ENCODE measurements at places on chromosomes 6 and 20.

DNA sequence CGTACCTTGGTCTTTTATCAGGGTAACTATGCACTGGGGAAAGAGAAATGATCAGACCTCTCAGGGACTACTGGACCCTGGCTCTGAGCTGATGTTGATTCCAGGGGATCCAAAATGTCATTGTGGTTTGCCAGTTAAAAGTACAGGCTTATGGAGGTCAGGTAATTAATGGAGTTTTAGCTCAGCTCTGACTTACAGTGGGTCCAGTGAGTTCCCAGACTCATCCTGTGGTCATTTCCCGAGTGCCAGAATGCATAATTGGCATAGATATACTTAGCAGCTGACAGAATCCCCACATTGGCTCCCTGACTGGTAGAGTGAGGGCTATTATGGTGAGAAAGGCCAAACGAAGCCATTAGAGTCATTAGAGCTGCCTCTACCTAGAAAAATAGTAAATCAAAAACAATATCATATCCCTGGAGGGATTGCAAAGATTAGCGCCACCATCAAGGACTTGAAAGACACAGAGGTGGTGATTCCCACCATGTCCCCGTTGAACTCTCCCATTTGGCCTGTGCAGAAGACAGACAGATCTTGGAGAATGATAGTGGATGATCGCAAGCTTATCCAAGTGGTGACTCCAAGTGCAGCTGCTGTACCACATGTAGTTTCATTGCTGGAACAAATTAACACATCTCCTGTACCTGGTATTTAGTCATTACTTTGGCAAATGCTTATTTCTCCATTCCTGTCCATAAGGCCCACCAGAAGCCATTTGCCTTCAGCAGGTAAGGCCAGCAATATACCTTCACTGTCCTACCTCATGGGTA is 152.4 kb downstream of the THBS2 start:
- peak; percentile 30 for DNase-seq

DNA sequence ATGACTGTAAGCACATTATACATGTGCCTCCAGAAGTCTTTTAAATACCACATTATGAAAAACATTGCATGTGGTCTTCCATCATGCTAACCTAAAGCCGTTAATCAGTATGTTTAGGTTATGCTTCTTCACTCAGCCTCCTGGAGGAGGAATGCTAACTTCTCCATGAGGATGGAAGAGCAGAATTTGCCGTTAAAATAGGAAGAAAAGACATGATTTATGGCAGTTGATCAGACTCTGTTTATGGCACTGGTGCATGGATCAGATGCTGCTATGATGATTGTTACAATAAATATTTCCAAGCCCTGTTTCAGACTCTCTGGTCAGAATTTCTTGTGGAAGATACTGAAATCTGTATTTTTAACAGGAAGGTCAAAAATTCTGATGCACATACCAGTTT is 31.7 kb downstream of the MAP3K4 start:
- no peak for DNase-seq

DNA sequence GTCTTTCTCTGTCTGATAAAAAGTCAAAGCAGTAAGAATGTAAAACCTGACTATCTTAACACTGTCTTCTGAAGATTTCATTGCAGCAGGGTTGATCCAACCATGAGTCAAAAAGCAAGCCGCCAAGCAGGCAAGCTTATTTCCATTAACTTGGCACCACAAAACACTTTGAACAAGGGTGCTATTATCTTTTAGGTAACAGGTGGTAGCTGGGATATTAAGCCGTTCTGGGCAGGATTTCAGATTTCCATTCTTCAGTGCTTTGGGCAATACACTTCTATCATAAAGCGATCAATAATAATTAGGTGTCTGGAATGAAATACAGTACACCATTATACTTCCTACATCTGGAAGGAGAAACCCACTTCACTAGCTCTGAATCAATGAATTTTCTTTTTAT is 181.9 kb downstream of the TBC1D7 start:
- DNase-seq, result no peak

DNA sequence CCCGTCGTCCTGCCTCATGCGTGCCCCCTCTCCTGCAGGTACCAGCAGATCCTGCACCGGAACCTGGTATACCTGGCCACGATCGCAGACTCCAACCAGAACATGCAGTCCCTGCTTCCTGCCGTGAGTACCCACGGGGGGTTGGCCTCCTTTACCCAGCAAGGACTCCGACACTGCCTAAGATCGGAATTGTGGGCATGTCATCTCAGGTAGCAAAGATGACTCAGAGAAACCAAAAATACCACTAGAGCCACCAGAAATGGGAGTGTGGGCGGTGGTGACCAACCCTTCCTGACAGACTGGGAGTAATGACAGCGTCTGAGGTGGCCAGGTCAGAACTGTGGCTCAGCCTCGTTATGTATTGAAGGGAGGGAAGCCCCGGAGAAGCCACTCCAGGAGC is 16.3 kb downstream of the SS18L1 start:
- peak; percentile 9 for DNase-seq

GRCh38 chr6:6218759-6219085 is 101.7 kb downstream of the F13A1 start:
- DNase-seq, result peak; percentile 2

DNA sequence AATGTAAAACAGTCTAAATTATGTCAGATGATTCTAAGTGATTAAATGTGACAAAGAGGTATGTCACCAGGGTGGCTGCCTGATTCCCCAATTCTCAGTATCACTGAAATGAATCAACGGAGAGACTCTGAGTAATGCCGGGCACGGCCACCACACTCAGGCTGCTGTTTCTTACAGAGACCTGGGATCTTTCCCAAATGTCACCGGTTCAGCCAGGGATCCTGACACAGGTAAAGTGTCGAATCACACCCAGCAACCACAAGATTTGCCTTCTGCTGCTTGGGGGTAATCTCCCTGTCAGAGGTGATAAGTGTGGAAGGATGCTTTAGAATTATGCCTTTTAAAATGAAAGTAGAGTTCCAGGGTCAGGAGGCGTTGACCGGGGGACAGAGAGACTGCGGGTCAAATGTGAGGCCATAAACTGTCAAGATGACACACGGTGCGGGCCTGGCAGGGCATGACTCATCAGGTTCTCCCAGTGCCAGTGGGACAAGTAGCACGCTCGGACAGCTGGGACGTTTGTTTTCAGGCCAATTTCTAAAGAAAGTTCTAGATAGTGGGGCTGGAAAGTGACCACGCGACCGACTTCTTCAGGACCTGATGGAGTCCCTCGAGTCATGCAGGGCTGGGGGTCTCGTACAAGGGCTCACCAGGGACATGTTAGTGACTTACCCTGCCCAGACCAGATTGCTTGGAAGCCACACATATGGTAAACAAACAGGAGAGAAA is 48.9 kb downstream of the PRDM1 start:
- DNase-seq, result peak; percentile 32

DNA sequence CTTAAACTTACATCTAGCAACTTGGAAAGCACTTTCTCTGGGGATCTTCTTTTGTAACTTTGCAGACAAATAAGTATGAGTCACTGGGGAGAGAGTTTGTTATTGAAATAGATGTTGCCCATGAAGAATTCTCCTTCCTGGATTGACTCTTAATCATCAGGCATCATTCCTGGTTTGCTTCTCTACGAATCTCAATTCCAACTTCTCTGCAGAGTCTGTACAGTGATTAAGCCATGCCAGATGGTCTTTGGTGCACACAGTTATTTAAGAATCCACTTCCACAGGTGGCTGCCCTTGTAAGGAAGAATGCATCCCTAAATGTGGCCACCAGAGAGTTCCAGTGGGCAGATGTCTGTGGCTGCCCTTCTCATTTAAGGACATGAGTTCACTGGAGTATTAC is 25.7 kb downstream of the MYCT1 start:
- DNase-seq, result peak; percentile 65

DNA sequence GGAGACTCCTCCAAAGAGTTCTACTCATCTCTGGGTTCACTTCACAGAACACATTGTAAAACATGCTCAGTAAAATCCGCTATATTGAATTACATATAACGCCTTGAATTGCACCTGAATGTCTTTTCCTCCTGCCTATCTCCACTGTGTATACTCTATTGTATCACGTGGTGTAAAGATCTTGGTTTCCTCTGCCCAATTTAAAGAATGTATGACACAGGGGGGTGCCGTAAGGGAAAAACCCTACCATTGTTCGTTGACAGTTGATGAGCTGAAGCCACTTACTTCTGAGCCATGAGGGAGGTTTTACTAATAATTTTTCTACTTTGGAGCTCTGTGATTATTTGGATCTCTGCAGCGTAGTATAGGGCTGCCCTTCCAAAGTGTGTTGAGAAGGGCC is 6.0 kb downstream of the ASF1A start:
- no peak for DNase-seq

DNA sequence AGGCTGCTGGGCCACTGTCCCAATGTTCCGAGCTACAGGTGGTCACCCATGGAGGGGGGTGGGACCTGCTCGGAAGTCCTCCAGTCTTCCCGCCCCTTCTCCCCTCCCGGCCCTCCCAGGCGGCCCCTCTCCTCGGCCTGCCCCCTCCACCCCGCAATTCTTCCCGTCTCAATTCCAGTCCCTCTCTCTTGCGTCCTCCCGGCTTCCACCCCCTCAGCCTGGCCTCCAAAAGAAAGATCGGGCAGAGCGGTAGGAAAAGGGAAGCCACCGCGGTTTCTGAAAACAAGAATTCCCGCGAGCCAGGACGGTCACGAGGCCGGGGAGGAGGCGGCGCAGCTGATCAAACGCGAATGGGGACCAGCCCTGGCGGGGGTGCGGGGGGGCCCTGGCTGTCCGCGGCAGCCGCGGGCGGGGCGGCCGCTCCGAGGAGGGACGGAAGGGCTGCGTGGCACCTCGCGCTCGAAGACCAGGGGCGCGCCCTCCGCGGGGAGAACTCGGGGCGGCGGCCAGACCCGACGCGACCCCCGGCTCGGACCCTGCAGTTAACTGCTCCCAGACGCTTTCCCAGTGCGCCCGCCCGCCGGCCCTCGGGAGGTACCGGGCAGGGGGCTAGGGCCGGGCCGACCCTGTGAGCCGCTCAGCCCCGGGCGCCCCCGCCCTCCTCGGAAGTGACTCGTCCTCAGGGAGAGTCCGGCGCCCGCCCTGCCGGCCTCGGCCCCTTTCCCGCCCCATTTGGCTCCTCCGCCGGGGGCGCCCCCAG is 1.0 kb downstream of the PXDC1 start:
- peak; percentile 82 for DNase-seq

GRCh38 chr6:32442243-32442667 is 2.6 kb downstream of the HLA-DRA start:
- no peak for DNase-seq

DNA sequence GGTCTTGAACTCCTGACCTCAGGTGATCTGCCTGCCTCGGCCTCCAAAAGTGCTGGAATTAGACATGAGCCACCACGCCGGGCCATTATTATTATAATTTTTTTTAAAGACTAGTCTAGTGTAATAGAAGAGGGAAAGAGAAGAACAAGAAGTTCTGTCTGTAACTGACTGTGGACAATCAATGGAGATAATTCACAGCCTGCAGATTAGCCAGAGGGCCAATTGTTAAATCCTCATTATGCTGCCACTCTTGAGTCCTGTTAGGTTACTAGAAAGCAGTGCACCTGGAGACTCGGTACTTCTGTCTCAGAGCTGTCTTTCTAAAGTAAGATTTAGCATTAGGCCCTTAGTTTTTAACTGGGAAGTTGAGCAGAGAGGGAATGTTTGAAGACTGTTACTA is 37.5 kb downstream of the CARMIL1 start:
- DNase-seq, result no peak

DNA sequence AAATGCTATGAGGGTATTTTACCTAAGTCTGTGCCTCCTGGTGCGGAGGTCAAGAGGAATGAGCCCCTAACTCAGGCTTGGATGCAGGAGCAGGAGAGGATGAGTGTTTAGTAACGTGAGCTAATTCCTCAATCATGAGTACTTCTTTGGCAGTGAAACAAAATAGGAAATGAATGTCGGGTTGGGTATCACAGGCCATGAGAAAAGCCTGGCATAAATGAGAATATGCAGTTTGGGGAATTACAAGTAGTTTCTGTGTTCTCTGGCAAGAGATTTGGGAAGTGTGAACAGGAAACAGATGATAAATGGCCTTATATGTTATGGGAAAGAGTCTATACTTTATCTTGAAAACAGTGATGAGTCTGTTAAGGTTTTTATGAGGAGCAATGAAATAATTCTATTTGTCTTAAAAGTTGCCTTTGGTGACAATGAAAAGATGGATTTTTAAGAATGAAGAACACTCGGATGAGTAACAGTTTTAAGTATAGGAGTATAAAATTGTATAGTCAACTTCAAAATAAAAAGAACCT is 59.0 kb upstream of the RNF146 start:
- DNase-seq, result peak; percentile 51

DNA sequence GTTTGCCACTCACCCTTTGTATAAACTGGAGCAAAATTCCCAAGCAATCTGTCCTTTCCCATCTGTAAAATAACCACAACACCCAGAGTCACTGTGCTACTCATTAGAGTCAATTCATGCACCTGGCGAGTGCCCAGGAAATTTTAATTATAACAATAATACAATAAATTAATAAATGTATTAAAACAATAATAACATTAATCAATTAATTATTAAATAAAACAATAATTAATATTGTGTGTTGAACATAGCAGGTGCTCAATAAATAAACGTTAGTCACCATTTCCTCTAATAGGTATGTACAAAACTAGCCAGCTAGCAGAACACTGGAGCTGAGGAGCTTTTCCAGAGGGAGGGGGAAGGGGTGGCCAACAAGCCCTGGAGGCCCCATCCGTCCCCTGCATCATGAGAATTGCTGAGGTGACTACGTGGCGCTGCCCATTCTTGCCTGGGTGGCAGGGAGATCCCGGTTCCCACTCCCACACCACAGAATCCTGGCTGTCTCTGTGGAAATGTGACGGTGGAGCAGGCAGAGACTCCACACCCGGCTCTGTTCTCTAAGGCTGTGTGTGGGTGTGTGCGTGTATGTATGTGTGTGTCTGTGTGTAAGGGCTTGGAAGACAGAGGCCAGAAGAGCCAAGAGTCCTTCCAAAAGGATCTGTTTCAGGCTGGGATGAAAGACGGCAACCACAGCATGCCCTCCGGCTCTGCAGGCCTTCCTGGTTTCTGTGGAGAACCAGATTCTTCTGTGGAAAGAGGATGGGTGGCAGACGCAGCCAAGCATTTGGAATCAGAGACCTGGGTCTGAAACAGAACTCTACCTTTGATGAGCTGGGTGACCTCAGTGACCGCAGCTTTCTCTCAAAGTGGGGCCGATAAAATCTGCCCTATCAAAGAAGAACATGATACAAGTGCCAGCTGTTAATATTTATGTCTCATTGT is 18.8 kb upstream of the EZR start:
- no peak for DNase-seq

GRCh38 chr6:23842760-23843159 is 283.3 kb upstream of the NRSN1 start:
- no peak for DNase-seq

- no peak for DNase-seq
Measured at GRCh38 chr6:108294297-108294726, 542 bp upstream of the AFG1L start.

- DNase-seq, result no peak
Measured at GRCh38 chr6:28634761-28635546, 109.3 kb downstream of the GPX5 start.

- no peak for DNase-seq
Measured at GRCh38 chr6:64732888-64733287, 974.1 kb downstream of the EYS start.

GRCh38 chr20:20799716-20800312 is 87.4 kb upstream of the RALGAPA2 start:
- no peak for DNase-seq
